ENCODE measurements at places on chromosomes 2 and 18.

DNA sequence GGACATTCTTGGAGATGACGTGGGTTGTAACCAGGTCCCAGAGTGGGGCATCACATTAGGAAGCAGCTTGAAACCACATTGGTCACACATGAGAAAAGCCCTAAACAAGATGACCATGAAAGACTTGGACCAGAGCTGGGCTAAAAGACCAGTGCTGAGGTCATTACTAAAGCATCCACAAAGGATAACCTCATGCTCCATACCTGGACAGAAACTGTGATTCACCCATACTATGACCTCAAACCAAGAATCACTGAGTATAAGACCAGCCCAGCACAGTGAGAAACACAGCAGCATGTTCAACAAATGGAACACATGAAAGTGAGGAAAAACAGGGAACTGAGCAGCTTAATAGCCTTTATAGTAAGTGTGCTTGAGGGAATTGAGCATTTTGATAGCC, 635.5 kb upstream of the NETO1 start:
- no peak for DNase-seq

GRCh38 chr2:96393989-96394761, 58.6 kb downstream of the NCAPH start:
- DNase-seq: no peak

GRCh38 chr2:206263959-206264603, 10.4 kb upstream of the ZDBF2 start:
- DNase-seq: no peak

- no peak for DNase-seq
Observed at GRCh38 chr2:105262651-105263091, 21.1 kb downstream of the GPR45 start.

- DNase-seq: no peak
Observed at GRCh38 chr2:181627545-181627944, 29.4 kb downstream of the CERKL start.

DNA sequence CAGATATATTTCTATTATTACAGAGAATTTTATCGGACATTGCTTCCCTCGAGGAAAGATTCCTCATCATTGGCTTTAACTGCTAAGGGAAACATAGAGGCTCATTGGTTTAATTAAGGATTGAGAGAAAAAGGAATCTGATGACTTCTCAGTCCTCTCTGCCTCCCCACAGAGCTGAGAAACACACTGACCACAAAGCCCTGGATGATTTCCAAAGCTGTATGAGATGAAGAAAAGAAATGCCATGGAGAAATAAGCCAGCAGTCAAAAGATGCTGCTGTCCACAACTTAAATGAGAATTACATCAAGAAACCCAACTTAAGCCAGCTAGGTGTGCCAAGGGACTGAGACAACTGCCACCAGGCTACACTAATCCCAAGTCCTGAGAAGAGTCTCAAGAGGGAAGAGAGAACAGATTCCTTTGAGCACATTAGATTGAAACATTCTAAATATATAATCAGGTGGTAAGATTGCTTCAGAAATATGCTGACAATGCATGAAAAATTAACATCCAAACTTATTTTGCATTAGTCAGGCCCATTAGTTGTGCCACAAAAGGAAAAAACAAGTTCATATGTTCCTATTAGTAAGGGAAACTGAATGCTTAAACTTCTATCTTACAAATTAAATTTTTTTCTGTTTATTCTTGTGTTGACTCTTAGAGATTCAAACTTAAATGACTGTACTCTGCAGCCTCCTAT, 308.1 kb upstream of the CYRIA start:
- peak; percentile 8 for DNase-seq

- DNase-seq: no peak
Observed at GRCh38 chr2:29763371-29763770, 158.0 kb downstream of the ALK start.

DNA sequence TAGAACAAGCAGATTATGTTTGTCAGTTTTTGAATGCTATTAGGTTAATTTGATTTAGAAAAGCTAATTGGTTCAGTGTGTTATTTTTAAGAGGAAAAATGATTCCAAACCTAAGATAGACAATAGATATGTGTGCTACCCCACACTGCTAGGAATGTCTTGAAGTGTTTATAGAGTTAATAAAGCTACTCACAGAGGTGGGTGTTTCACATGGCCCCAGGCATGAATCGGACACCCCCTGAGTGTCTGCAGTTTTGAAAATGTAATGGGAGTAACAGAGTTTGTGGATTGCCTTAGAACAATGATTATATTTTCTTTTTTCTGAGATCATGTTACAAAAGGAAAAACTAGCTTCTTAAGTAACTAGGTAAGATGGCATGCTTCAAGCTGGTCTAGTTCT, 348.3 kb downstream of the ADCYAP1 start:
- no peak for DNase-seq

DNA sequence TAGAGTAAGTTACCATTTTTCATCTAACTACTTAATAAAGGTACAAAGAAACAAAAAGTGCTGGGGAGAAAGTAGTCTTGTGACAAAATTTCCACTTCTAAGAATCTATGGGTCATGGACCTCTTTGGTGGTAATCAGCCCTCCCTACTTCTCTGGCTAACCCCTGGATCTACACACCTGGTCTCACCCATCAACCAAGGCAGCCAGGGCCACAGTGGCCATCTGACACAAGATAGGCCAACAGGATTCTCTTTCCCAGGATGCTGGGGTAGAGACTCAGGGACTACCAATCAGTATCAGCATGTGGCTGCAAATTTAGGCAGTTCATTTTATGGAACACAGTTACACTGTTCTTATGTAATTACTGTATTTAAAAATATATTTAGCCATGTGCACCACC, 17.8 kb downstream of the RNF149 start:
- no peak for DNase-seq

- no peak for DNase-seq
Observed at GRCh38 chr2:161104054-161104553, 56.1 kb upstream of the TANK start.

DNA sequence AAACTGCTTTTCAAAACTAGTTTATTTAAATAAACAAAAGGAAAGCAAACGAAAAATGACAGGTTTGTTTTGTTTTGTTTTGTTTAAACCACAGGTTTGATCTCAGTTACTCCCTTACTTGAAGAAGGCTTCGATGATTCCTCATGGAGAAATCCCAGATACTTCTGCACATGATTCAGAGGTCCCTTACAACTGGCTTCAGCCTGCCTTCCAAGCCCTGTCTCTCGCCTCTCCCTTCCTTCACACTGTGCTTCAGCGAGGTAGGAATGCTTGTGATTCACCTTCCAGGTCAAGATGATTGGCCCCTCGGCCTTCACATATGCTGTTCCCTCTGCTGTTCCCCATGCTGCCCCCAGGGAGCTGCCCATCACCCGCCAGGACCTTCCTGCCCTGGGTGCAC, 104.1 kb upstream of the ITGA6 start:
- no peak for DNase-seq

GRCh38 chr2:1360557-1361250, 52.6 kb upstream of the TPO start:
- DNase-seq: no peak

DNA sequence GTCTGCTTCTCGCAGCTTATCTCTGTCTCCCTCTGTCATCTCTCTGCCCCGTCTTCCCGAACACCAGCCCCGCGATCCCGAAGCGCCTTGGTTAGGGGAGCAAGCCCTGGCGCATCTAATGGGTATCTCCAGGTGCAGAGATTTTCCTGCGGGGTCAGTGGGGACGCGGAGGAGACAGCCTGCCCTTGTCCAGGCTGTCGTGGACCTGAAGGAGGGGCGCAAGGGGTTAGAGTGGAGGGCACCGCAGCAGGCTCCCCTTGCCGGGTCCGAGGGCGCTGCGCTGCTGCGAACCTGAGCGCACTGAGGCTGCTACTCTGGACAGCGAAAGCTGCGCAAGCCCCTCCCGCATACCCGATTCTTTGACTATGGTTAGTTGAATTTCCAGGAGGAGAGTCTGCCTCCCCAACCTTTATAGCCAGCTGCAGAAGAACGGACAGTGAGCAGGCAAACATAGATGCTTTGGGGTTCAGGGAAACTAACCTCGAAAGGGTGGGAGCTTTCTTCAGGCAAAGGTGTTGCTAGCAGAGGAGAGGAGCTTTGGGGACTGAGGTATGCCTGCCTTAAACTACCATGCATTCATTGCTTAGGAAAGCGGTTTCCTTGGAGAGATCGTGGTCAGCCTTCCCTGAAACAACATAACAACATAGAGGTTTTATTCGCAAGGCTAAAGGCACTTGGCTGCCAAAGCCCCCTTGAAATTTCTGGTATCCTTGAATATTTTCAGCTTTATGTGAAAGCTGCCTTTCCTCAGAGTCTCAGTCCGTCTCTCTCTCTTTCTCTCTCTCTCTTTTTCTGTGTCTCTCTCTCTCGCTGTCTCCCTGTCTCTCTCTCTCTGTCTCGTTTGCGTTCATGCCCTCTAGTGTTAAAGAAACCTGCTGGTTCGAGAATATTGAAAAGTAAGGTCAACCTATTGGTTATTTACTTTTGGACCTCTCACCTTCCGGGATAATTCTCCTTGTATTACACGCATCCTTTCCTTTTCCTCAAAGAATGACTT, 1.6 kb downstream of the GALNT13 start:
- DNase-seq: no peak

DNA sequence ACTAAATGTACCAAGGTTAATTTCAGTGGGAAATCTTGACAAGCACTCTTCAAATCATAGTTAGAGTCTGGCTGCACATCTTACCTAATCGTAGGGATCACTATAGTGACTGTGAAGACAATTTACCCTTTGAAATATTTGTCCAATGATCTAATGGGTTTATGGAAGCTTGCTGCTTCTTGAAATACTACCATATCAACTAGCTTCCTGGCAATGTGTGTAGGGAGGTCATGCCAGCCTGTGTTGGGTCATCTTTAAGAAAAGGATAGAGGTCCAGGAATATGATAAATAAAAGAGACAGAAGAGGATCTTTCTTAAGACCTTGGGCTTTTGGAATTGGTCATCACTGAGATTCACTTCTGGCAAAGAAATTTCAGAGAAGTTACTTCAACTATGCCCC, 84.4 kb downstream of the POLE4 start:
- no peak for DNase-seq

DNA sequence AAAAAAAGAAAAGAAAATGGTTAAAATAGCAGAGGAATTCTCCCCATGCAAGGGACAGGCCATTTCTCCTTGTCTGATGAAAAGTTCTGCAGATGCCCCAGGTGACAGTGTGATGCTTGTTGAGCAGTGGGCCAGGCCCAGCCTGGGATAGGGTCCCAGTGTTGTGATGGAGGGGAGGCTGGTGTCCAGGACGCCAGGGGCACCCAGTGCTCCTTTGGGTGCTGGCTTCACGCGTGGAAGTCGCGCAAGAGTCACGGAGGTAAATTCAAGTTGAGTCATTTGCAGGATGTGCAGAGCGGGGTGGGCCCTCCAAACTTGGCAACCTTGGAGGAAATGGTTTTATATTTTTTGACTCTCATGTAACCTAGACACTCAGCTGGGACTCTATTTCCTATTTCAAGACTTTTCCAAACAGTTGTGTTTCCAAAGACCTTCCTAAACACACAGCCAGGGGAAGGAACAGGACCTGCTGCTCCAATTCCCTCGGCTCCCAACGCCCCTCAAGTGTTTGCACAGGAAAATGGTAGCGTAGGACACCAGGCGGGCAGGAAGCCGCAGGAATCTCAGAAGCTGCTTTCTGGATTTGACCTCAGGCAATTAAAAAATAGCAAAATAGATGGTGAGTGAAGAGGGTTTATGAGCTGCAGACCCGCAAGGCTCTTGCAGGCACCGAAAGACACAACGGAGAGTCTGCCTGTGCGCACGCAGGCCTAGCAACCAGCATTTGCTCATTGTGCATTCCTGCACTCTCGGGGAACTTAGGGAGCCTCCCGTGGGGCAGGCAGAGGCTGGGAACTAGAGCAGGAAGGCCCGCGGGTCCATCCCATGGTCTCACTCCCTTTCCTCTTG, 107.1 kb upstream of the ODC1 start:
- no peak for DNase-seq

GRCh38 chr2:238601433-238602222, 174.9 kb downstream of the ASB1 start:
- DNase-seq: peak; percentile 56

All from GM04504 (cell line).